ENCODE measurements at places on chromosomes 1 and 21. TPM values are rescaled to one million over a fixed set of nuclear protein-coding genes. Genes with fewer than 3 reads are reported as not detected.

GRCh38 chr1:43273708-43274107 is 3.9 kb downstream of the TMEM125 start:
- no peak for DNase-seq

DNA sequence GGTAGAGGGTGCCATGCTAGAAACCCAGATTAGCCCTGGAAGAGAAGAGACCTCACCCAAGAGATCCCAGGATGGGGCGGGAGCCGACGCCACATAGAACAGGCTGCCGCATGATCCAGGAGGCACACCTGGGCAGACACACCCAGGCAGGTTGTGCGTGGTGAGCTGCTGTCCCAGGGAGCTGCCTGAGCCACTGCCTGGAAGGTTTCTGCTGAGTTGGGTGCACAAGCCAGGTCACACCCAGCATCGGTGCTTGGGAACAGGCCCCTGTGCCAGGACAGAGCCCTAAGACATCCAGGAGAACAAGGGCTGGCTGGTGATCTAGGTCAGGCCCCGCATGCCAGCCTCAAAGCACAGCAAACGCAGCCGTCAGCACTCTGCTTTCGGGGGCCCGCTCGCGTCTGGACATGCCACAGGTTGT is 40.2 kb downstream of the CTNNBIP1 start:
- no peak for DNase-seq

- DNase-seq, result no peak
These were observed 52.8 kb upstream of the GNG4 start for GRCh38 chr1:235702412-235702811.

DNA sequence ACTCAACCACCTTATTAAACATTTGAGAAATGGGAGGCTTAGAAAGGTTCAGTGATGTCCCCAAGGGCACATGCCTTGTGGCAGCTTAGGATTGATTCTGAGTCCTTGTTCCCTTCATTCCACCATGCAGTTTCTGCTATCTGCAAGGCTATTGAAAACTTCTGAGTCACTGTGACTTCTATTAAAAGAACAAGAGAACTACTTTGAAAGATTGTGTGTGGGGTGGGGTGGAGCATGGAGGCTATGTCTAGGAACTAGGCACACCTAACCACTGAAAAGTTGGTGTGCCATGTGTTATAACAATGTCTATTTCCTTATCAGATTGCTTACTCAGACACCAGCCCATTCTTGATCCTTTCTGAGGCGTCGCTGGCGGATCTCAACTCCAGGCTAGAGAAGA is 10.8 kb downstream of the MTARC1 start:
- no peak for DNase-seq

- no peak for DNase-seq
These were observed 68.3 kb downstream of the NENF start for GRCh38 chr1:212500983-212501382.

The INAVA gene
- total RNA-seq, result not detected

All from activated T-cell treated with anti-CD3 and anti-CD28 coated beads, Interleukin-2, amount 50 U/mL, for 72 hours (primary cell).